Activated CD8-positive, alpha-beta T cell treated with anti-CD3 and anti-CD28 coated beads for 36 hours (primary cell): ENCODE measurements at places on chromosomes 2 and 18.

- DNase-seq, result no peak
Observed at GRCh38 chr2:122478771-122479170, 723.3 kb downstream of the TSN start.

GRCh38 chr2:165902934-165903333 is 50.6 kb downstream of the TTC21B start:
- no peak for DNase-seq

DNA sequence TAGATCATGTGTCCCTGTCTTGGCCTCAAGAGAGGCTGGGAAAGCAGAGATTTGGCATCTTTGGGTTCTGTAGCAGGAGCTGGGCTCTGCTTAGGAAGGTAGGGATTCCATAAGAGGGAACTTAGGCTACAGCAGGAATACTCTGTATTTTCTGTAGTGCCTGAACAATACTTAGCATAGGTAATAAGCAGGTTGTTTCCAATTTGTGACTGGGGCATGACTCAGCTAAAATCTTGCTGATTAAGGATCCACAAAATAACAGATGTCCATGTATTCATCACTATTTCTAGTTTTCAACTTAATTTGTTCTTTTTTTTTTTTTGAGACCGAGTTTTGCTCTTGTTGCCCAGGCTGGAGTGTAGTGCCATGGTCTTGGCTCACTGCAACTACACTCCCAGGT is 68.5 kb downstream of the SMAD4 start:
- no peak for DNase-seq

GRCh38 chr2:75053484-75054112 is 95.2 kb downstream of the POLE4 start:
- peak; percentile 10 for DNase-seq

- no peak for DNase-seq
Observed at GRCh38 chr2:120352696-120353590, 7.0 kb downstream of the INHBB start.

- DNase-seq, result no peak
Observed at GRCh38 chr2:60438131-60438530, 115.3 kb downstream of the BCL11A start.

- DNase-seq, result no peak
Observed at GRCh38 chr2:127342101-127342500, 45.7 kb downstream of the MAP3K2 start.

DNA sequence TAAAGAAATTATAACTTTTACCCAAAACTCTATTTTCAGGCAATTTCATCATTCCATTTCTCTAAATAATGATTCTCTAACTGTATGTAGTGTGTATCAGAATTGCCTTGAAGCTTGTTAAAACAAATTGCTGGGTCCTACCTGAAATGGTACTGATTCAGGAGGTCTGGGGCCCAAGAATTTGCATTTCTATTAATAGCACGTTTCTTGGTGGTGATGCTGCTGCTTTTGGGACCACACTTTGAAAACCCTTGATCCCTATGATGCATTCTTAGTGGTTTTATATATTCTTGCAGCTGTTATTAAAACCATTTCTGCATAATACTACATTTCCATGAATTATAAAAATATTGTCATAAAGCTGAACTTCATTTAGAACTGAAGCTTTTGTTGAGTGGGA is 140.7 kb downstream of the NCK2 start:
- no peak for DNase-seq

GRCh38 chr18:50647792-50648191 is 87.9 kb downstream of the MAPK4 start:
- no peak for DNase-seq

DNA sequence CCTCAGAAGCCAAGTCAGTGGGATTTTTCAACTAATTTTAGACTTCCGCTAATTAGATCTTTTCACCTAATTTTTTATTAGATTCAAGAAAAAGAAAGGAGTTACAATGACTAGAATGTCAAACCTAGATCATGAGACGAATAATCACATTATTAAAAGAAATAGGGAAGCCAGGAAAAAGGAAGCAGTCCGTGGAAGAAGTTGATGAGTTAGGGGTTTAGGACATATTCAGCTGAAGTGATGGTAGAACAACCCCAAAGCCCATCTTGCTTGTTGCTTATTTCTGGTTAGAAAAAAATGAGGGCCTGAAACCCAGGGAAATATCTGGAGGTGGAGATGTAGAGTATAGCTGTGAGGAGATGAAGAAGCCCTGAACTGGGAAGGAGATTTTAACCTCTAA is 8.0 kb downstream of the KLF7 start:
- DNase-seq, result no peak

DNA sequence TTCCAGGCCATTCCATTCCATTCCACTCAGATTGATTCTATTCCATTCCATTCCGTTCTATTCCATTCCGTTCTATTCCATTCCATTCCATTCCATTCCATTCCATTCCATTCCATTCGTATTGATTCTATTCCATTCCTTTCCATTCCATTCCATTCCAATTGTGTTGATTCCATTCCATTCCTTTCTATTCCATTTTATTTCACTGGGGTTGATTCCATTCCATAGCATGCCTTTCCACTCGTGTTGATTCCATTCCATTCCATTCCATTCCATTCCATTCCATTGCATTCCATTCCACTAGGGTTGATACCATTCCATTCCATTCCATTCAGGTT is 1142.3 kb downstream of the RPIA start:
- DNase-seq, result no peak

- no peak for DNase-seq
Observed at GRCh38 chr18:24802456-24802855, 342.0 kb downstream of the HRH4 start.

DNA sequence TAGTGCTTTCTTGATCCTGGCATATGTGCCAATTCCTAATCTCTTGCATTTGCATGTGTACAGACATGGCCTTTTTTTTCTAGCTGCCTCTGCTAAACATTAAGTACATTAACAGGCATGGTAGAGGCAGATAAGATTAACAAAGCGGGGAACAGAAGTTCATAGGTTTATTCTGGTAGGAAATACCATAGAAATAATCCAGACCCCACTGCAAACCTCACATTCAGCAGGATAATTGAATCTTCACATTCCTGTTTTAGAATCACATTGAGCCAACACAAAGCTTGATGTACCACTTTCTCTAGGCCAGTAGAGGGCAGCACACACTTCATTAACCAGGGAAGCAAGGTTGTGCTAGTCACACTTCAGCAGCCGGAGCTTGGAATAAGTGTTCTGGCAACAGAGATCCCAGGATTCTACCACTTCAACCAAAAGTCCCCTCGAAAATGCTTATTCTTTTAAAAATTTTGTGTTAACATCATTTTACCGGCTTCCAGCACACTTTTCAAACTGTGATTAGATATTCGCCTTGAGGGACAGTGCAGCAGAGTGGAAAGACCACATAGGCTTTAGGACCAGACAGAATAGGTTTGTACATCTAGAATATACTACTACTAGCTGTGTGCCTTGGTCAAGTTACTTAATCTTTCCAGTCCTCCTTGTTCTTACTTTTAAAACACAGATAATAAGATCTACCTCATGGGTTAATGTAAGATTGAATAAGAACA is 420.2 kb upstream of the CHST9 start:
- DNase-seq, result peak; percentile 38

- DNase-seq, result no peak
Observed at GRCh38 chr18:47077111-47077510, 41.7 kb upstream of the ELOA2 start.

- no peak for DNase-seq
Observed at GRCh38 chr18:36559149-36559857, 261.8 kb downstream of the FHOD3 start.

- DNase-seq, result no peak
Observed at GRCh38 chr2:60513191-60513590, 40.3 kb downstream of the BCL11A start.

DNA sequence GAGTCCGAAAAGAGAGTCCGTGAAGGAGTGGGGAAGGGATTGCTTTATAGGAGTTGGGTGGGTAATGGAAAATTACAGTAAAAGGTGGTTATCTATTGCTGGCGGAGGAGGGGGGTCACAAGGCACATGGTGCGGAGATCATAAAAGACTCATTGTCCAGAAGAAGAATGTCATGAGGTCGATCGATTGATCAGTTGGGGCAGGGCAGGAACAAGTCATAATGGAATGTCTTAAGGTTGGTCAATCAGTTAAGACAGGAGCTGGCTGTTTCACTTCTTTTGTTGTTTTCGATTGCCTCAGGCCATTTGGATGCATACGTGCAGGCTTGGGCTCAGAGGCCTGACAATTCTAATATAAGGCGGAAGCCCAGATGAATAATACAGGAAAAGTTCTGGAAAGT is 473.0 kb upstream of the TNP1 start:
- DNase-seq, result no peak

- no peak for DNase-seq
Observed at GRCh38 chr2:141316103-141316502, 814.7 kb downstream of the LRP1B start.

DNA sequence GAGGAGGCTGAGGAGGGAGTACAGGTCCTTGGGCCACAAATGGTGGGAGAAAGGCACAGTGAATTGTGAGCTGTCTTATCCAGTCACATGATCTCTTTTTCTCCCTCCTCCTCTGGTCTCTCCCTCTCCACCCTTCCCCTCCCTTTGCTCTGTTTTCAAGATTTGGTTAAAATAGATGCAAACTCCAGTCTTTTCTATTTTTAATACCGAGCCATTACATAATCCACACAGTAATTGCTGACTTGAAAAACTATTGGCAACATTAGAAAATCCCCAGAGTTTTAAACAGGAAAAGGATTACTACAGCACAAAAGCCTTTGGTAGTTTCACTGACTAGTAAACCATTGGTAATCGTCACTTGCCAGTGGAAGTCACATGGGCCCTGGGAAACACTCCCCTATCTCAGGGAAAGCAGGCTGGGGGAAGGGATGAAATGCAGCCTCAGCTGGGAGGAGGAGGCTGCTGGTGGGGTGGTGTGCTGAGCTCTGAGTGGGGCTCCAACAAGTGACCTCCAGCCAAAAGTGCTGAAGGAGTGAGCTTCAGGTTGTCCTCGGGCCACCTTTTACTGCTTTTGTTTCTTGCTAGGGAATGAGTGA is 57.4 kb upstream of the PCBP1 start:
- no peak for DNase-seq

- DNase-seq, result peak; percentile 75
Observed at GRCh38 chr2:54665436-54665856, 58.0 kb upstream of the EML6 start.

DNA sequence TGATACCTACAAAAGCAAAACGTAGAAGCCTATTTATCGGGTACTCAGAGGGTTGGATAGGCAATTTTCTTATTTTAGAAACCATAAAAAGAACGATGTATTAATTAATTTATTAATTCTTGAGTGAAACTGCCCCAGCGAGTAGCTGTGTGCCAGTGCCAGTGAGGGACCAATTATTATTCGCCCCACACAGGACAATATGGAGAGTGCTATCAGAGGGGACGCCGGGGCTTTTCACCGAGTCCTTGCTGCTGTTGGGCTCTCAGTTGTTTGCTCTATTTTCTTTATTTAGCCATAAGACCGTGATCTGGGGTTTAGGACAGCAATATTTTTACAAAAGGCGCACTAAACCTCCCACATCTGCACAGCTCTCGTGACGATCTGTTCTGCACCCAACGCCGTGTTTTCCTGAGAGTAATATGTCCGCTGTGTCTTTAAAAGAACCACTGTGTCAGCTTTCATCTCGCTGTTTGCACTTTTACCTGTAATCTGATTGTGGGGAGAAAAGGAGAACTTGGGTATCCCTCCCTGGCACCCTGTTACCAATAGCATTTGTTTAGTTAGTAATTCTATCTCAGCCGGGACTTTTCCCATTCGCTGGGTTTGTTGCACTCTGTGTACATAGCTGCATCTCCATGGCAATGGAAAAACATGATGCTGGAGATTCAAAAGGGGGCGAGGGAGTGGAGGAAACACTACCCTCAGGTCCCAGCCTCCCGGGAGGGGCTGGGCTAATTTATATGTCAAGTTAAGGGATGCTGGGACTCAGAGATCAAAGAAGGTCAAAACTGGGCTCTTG is 30.1 kb upstream of the ZNF516 start:
- DNase-seq, result no peak

GRCh38 chr2:48725696-48726494 is 29.6 kb downstream of the LHCGR start:
- DNase-seq, result no peak

- DNase-seq, result no peak
Observed at GRCh38 chr2:120596191-120596811, 139.4 kb upstream of the GLI2 start.

- no peak for DNase-seq
Observed at GRCh38 chr2:44186810-44187209, 18.1 kb downstream of the PPM1B start.

- DNase-seq, result peak; percentile 40
Observed at GRCh38 chr18:2981212-2981728, 31.7 kb downstream of the LPIN2 start.

DNA sequence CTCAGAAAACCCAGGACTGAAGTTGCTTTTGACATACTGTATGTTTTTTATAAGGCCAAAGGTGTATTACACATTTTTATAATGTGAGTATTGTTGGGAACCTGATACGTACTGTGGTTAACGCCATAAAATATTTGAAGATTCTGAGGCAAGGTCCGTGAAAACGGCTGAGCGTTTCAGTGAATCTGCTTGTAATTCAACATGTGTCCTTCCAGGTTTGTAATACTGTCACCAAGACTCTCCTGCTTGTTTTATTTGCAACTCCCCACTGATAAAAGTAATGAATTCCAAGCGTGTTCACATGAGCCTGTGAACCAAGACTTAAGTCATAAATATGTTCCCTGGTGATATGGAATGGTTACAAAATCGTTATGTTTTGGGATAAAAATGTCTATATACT is 23.9 kb upstream of the FRZB start:
- DNase-seq, result no peak

DNA sequence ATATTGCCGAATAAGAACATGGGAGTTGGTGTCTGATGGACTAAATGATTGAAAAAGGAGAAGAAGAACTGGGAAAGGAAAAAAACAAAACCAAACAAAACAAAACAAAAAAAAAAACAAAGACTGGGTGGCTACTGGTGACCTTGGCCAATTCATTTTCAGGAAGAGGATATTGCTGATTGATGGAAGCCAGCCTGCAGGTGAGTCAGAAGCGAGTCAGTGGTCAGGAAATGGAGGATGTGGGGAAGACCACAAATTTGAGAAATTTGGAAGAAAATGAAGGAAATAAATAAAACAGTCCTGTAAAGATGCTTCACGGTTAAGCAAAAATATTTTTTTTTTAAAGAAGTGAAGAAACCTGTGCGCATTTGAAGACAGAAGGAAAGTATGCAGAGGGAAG is 296.9 kb downstream of the ZNF521 start:
- DNase-seq, result no peak

DNA sequence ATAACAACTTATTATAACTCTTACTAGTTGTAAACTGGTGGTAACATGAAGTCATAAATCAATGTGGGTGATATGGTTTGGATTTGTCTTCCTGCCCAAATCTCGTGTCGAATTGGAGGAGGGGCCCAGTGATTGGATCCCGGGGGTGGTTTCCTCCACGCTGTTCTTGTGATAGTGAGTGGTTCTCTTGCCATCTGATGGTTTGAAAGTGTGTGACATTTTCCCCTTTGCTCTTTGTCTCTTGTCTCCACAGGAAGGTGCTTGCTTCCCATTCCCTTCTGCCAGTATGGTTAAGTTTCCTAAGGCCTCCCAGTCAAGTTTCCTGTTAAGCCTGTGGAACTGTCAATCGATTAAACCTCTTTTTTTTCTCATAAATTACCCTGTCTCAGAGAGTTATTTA is 321.6 kb downstream of the DSEL start:
- DNase-seq, result peak; percentile 8
